Inflammatory macrophage (primary cell): ENCODE measurements at places on chromosomes 12 and 14.

- DNase-seq = no peak
Measured at GRCh38 chr14:99098199-99098598, 173.8 kb downstream of the BCL11B start.

- no peak for DNase-seq
Measured at GRCh38 chr14:63874223-63874622, 21.4 kb downstream of the SYNE2 start.

- no peak for DNase-seq
Measured at GRCh38 chr12:99386907-99387306, 260.6 kb upstream of the GARIN6 start.

GRCh38 chr12:99093166-99093565, 448.1 kb downstream of the APAF1 start:
- DNase-seq = no peak

GRCh38 chr12:132154341-132154761, 10.1 kb downstream of the NOC4L start:
- DNase-seq = no peak

DNA sequence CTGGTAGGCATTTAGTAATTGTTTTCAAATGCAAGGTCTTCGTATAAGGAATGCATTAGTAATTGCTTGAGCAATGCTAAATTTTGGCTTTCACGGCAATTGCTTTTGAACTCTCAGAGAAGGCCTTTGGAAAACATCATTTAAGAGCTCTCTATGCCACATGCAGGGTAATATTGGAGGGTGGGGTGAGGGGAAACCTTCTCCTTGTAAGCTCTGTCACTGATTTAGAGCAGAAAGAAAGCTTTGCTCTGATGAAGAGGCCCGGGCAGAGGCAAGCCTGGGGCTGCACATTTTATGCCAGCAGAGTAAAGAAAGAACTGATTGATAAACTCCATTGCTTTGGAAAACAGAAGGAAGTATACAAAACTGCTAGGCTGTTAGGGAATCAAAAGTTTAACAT, 70.9 kb downstream of the TRIM9 start:
- no peak for DNase-seq

GRCh38 chr14:34013721-34014060, 62.8 kb upstream of the EGLN3 start:
- no peak for DNase-seq

GRCh38 chr12:95996034-95996658, at the start of gene HAL:
HAL (minus strand) TSS chr12:95996344; CDS start chr12:95995910, 434 bp downstream.
- DNase-seq = peak; percentile 84

DNA sequence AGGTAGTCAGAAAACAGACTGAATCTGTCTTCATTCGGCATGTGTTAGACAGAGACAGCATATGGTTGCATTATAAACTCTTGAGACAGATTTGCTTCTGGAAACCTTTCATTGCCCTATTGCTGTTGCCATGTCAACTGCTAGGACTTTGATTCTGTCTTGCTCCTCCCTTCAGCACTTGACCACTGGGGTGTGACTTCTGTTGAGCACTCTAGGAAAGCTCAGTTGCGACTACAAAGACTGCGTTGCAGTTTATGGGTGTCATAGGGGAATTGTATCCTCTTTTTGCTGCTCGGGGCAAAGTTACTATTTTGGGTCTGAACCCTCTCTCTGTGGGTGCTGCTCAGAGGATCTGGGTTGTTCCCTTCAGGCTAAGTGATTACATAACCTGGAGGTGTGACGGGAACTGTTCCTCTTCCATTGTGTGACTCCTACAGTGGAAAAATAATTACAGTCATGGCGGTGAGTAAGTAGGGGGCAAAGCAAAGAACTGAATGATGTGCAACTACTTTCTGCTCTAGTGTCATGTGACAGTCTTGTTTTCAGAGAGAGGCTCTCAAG, 44.3 kb upstream of the TRIM9 start:
- DNase-seq = peak; percentile 95

DNA sequence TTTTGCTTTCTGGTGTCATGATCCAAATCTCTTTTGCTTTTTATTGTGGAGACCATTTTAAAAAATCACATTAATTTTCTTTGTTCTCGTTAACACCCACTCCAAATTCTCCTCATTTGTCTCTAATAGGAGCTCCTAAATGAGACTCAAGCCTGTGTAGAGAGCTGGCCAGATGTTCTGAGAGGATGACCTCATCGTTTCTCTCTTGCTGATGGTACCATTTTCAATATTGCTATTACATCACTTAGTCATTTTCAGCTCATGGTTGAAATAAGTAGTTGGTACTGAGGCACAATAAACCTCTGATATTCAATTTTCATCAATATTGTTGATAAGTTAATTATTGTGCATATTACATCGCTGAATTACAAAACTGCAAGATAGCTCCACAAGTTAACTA, 31.5 kb downstream of the SPTB start:
- no peak for DNase-seq

DNA sequence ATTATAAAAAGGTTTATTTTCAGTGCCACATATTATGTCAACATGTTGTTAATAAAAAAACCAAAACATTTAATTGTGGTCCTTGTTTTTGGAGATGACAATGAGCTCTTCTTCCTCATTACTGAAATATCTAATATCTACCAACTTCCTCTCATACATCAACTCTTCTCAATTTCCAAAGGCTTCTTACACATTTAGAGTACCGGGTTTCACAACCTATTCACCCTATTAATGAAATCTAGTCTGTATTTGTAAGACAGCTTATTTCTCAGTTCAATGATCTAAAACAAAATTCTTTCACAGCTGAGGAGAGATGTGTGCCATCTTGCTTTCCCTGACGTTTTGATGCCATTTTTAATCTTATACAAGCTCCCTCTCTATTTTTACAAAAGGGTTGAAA, 14.5 kb downstream of the NRDE2 start:
- no peak for DNase-seq

DNA sequence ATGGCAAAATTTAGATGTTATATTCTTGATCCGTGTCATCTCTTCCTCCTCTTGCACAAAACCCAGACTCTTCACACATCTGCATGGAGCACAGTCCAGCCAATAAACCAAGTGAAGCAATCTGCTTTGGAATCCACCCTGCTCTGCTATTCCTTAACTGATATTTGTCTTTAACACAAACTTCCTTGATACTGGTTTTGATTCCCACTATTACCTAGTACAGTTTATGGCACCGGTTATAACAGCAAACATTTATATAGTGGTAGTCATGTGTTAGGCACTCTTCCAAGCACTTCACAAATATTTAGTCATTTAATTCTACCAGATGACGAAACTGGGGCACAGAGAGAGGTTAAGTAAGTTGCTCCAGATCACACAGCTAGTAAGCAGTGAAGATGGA, 12.5 kb downstream of the STYK1 start:
- DNase-seq = no peak

DNA sequence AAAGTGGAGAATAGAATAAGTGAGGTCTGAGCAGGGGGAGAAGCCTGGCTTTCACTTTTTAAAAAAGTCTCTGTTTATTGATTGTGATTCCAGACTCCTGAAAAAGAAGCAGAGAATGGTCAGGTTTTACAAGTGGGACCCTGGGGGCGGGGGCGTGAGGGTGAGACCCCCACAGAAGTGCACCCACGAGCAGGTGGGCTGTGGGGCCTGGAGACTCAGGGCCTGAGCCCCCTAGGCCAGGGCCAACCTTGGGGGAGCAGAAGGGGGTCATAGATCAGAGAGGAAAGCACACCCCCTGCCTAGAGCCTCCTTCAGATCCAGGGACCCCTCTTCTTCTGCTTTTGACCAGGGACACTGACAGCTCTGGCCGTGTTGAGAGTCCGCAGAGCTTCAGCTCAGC, 180.3 kb downstream of the ADGRD1 start:
- no peak for DNase-seq

- no peak for DNase-seq
Measured at GRCh38 chr12:71648537-71648936, 15.1 kb downstream of the ZFC3H1 start.

DNA sequence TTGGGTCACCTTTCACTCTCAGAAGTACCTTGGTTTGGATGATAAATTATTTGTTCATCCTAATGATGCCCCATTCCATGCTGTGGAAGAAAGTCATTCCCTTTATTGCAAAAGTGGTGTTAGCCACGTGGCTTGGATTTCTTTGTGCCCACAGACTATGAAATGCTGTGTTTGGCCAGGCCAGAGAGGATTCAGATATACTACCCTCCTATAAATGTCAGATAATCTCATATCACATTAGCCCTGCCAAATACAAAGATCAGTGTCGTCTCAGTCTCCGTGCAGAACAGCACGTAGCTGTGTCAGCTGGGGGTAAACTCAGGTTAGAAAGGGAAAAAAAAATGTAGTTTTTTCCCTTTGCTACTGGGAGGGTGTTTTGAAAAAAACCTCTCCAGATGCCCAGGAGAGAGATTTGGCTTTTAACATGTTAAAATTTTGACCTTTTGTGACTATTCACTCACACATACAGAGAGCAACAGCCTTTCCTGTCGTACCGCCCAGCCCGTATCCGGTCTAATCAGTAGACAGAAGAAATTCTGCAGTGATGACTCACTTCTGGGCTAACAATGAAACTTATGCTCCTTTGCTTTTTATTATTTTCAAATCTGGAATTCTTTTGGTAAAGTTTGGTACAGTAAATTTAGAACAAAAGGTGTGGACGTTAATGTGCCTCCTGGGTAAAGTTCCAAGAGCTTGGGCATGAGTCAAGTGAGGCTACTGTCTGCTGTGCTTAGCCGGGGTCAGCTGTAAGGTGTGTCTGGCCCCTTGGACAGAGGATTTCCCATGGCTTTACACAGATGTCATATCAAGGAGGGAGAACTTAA, 8.5 kb upstream of the PTPRB start:
- DNase-seq = no peak

DNA sequence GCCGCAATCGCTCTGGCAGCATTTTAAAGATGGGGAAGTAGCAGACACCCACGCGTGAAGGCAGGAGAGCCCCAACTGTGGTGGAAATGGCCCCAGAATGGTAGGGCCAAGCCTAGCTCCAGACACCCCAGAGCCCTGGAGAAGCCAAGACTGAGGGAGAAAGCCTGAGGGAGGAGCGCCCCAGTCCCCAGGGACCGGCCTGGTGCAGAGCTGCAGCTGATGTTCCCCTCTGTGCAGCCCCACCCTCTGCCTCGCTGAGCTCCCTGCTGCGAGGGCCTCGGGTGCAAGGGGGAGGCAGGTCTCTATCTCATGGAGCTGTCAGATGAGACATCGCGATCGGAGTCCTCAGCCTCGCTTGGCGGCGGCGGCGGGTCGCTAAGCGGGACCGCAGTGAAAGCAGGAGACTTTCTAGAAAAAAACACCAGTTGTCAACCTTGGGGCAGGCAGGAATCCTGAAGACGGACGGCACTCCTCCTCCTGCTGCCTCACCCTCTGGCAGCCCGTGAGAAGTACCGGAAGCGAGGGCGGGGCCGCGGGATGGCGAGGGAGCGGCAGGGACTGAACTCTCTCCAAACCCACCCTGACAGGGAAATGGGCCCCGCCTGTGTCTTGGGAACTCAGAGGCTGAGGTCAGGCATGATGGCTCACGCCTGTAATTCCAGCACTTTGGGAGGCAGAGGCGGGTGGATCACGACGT, 6.0 kb downstream of the GAPDH start:
- peak; percentile 76 for DNase-seq

GRCh38 chr14:61444215-61444768, 122.9 kb downstream of the PRKCH start:
- DNase-seq = peak; percentile 71

DNA sequence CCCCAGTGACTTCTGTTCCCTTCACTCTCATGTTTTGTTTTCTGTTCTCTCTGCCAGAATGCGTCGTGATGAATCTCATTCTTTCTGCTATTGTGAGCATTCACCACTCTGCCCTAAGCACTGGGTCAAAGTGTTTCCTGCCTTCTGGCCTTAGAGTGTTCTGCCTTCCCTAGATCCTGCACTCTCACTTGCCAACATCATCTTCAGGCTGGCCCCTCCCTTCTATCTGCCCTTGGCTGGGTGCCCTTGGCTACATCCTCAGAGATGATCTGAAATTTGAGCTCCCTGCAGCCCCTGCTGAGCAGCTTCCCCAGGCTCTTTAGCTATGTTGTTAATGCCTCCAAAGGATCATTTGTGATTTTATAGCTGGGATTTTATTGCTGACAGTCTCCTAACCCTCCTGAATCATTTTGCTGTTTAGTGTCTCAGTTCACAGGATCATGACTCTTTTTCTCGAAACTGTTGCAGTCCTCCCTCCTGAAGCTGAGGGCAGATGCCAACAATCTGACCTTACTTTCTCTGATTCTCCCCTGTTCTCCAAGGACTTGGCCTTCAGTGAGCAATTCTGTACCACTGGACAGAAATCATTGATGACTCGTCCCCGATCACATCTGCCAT, 4.5 kb downstream of the DHRS2 start:
- no peak for DNase-seq
